ENCODE measurements at places on chromosomes 11 and 22.
A peak's percentile ranks its signal among the peaks of the same experiment; 100 is the strongest.

GRCh38 chr11:129894278-129895125, 876 bp downstream of the NFRKB start:
- no peak for DNase-seq

DNA sequence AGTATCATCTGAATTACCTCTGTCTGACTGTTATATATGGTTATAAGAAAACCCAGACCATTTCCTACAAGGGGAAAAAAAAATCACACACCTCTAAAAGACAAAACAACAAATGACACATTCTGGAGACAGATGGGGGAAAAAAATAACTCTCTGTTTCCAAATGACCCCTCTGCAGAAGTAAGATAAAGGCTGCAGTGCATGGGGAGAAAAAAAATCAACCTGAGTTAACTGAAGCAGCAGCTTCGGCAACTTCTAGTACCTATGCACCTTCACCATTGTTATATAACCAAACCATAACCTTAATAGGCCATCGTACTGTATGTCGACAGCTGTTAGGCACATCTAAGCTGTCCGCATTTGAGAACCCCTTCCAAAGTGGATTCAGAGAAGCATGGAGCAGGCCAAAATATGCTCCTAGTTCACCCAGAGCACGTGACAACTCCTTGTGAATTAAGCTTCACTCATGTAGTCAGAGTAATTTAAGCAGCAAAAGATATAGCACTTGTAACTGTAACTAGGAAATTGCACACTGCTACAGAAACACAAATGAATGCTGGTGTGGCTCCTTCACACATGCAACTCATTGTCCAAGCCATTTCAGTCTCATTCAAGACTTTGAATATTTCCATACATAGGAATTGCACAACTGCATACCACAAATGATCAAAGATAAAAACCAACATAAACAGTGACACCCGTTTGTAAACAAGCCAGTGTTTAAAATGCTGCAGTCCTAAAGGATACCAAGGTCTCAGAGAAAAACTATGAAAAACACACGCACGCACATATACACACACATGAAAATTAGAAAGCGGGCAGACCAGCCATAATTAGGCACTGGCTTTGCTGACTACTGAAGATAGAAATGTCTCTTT, 2.7 kb downstream of the SIK3 start:
- DNase-seq = no peak

DNA sequence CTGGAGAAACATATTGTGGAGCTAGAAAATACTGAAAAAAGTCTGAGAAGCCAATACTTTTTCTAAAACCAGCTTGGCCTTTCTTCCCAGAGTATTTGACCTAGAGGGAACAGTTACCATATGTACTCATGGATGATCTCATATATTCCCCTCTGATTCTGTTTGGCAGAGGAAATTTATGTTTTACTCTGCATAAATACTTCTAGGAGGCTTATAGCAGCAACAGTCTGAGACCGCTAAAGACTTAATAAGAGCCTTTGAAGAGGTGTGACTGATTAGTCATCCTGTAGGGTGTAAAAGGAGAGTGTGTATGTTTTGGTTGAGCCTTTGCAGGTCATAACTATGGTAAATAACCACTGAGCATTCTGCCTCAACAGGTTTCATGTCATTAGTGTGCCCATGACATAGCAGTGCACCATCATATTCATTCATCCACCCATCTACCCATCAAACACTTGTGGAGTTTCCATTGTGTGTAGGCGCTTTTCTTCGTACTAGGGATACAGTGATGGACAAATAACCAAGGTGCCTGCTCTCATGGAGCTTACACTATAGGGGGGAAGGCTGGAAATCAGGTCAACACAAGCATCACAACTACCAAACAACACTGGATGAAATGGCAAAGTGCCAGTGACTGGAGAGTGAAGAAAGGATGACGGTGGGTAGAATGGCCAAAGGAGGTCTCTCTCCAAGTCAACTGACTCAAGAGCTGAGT, 44.5 kb downstream of the TRAF6 start:
- no peak for DNase-seq

GRCh38 chr22:22082960-22083359, 100.4 kb upstream of the TOP3B start:
- peak; percentile 23 for DNase-seq

DNA sequence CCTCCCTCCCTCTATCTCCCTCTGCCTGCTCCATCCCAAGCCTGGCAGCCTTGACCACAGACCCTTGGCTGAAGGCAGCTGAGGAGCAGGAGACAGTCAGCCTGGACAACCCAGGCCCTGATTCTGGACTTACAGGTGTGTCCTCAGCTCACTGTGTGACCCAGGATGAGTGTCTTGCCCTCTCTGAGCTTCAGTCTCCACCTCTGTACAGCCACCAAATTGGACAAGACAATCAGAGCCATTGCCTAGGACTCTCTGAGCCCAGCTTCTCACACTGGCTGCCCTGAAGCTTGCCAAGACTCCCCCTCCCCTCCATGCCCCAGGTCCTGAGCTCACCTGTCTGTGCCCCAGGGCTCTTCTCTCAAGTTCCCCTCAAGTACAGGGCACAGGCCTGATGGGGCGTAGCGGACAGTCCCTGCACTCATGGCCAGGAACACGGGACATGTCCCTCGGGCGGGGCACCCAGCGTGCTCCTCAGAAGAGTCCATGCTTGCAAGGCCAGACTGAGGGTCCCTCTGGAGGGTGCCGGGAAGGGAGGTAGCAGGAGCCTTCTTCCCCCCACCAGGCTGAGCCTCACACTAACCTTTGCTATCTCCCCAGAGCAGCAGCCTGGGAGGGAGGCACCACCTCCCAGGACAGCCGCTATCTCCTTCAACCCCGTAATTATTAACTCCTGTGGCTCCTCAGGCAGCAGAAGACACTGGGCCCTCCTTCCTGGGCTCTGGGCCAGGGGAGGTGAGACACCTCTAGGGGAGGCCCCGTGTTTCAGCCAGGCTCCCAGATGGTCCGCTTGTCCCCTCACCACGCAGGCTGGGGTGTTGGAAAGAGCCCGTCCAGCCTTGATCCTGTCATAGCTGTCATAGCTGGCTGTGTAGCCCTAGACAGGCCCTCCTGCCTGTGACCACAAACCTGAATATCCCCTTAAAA, 2.6 kb upstream of the RAB3IL1 start:
- no peak for DNase-seq
